A172 (cell line): ENCODE measurements at places on chromosomes 2 and 18. TPM values are rescaled to one million over a fixed set of nuclear protein-coding genes. Genes with fewer than 3 reads are reported as not detected.

CD8B2 gene
- not detected in 2 replicates for total RNA-seq

TXNDC2 gene
- total RNA-seq = 0.05 and 0.26 TPM in 2 replicates

DAPL1 gene
- total RNA-seq = not detected in 2 replicates

PPM1G gene
- total RNA-seq = 185 and 200 TPM in 2 replicates

HDHD2 gene
- total RNA-seq = 18.2 and 22.3 TPM in 2 replicates

- no peak for DNase-seq
These were observed 508 bp downstream of the CD8A start for GRCh38 chr2:86790134-86790675.

DNA sequence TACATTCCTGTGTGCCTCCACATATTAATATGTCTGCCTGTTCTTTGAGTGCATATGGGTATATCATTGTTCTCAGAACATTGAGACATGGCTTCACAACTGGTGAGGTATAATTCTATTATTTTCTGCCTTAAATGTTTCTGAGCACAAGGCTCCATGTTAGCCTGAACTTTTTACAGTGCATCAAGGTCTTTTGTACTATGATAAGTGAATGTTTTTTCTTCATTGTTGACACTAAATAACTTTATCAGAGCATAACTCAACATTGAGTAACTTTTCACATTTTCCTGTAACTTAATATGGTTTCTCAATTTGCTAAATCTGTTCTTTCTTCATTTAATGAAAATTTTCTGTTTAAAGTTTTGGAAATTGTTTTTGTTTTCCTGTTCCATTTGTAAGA, 262.9 kb downstream of the HNMT start:
- DNase-seq = no peak

GRCh38 chr2:10333247-10333613, 30.5 kb downstream of the HPCAL1 start:
- no peak for DNase-seq

DNA sequence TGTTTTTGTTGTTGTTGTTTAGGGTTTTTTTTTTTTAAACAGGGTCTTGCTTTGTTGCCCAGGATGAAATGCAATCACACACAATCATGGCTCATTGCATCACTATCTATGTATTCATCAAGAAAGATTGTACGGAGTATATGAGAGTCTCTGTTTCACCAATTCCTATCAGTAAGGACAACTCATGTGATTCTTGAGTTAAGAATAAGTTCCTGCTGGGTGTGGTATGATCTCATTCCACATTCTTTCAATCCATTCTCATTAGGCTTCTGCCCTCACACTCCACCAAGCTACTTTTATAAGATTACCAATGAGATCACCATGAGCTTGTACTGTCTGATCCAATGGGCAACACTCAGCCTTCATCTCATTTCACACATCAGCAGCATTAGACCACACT, 9.1 kb upstream of the AP1S3 start:
- DNase-seq = peak; percentile 90

GRCh38 chr2:61855318-61855613, 1.4 kb upstream of the FAM161A start:
- DNase-seq = no peak

DNA sequence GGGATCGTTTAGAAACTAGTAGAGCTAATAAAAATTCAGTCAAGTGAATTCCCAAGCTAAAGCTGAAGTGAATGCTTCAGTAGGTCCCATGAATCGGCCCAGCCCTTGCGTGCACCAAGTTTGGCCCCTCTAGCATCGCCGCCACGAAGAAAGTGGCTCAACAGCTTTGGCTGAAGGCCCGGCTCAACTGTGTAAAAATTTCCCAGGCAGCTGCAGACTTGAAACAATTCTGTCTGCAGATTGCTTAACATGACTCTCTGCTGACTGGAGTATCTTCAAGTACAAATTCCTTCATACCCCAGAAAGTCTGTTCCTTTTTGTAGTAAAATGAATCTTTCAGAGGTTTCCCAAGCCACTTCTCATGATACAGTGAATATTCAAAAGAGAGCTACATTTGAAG, 32.7 kb downstream of the ALMS1 start:
- DNase-seq = no peak

DNA sequence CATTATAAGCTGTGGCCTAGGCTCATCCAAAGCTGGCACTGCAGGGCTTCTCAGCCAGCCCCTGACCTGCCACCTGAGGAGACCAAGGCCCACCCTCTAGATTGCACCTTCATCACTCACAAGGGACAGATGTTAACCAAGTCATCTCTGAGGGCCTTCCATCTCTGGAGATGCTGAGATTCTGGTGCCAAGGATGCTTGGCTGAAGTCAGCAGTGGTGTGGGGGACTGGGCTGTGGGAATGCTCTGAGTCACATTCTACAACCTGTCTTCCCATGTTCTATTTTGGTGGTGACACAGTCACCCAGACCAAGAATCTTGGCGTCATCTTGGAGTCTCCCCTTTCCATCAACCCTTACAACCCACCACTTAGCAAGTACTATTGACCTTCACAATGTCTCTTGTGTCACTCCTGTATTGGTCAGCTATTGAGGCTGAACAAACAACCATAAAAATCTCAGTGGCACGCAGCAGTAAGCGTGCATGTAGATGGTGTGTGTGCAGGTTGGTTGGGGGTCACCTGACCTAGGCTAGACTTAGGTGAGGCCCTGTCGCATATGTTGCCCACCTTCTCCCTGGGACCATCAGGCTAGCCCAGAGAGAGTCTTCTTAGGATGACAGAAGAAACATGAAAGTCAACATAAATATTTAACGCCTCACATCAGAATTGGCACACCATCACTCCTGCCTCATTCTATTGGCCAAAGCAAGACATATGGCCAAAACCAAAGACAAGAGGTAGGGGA, 135.0 kb downstream of the SMAD7 start:
- DNase-seq = no peak

DNA sequence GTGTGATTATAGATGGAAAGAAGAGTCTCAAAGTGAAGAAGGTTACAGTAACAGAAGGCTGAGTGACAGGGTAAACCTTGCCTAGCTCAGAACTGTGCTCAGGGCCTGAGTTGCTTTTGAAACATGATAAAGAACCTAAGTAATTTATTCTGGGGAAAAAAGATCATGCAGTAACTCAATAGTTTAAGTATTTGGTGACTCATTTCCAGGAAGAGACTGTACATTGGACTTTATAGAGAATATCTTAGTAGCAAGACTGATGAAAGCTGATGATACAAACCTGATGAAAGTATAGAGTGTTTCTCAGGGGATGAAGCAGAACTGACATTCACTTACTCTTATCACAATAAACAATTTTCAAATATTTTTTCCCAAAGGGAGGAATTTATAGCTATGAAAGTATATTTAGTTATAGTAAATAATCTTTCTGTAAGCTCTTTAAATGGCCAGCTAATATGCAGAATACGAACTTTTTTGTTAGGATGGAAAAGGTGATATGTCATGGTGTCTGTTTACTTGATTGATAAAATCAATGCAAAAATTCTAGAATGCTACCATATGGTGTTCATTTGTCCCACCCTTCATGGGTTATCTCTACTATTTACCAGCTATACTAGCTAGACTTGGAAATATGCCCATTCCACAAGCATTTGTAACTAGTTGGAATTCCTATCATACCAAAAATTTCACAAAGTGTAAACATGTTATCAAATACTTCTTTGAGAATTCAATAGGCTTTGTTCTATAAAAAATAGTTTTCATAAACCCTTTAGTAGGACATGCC, 1265.5 kb upstream of the ACVR2A start:
- DNase-seq = peak; percentile 59

- no peak for DNase-seq
These were observed 1.3 kb upstream of the NPPC start for GRCh38 chr2:231927566-231927890.

GRCh38 chr2:33042265-33042664, 95.5 kb downstream of the LTBP1 start:
- no peak for DNase-seq

GRCh38 chr18:39344487-39344886, 1778.9 kb upstream of the CELF4 start:
- DNase-seq = no peak

DNA sequence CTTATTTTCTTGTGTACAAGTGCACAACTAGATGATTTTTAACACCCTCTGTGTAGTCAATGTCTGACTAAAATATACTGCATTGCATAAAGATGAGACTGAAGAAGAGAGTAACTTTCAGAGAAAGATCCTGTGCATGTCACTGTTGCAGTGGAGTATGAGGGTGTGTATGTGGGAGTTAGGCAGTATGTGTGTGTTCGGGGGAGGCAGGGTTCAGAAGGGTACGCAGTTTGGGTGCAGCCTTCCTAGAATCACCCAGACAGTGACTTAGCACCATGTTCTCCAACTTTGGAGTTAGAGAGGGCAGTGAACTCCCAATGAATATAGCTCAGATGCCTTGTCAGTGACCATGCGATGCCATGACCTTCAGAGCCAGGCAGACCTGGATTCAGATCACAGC, 84.6 kb downstream of the LRATD1 start:
- DNase-seq = no peak
